ENCODE measurements at places on chromosomes 3 and 15.

DNA sequence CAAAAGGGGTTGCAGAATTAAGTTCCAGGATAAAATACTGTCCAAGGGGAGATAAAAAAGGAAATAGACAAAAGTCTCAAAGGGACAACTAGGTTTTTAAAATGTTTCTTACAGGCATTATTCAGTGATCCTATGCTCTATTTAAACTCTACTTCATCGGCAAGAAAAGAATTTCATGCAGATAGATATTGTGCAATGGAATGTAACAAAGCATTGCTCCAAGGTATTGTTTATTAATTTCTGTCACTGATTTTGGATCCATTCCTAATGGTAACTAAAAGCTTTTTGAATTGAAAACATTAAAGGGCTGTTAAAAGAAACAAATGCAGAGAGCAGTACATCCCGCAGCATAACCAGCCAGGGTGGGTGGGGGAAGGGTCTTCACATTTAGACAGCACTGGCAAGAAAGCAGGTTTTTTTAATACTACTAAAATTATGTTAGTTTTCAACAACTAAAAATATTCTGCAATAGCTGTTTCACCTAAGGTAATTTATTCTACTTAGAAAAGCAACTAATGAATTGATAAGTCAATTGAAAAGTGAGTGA is 82.9 kb downstream of the THBS1 start:
- no peak for DNase-seq

DNA sequence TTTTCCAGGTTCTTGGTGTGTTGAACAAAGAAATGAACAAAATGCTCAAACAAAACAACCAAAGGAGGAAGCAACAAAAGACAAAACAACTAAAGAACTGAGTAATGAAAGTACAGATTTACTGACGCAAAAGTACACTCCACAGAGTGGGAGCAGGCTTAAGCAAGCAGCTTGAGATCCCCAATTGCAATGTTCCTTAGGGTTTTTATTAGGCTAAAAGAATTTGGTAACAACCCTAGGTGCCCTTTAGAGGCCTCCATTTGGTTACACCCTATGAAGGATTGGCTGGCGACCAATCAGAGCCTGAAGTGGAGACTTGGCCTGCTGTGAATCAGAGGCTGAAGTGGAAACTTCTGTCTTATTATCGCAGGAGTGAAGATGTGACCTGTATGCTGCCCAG is 243.4 kb upstream of the ATP10A start:
- DNase-seq: no peak

- DNase-seq: no peak
These were observed 1072.1 kb downstream of the PLOD2 start for GRCh38 chr3:145088917-145089316.

DNA sequence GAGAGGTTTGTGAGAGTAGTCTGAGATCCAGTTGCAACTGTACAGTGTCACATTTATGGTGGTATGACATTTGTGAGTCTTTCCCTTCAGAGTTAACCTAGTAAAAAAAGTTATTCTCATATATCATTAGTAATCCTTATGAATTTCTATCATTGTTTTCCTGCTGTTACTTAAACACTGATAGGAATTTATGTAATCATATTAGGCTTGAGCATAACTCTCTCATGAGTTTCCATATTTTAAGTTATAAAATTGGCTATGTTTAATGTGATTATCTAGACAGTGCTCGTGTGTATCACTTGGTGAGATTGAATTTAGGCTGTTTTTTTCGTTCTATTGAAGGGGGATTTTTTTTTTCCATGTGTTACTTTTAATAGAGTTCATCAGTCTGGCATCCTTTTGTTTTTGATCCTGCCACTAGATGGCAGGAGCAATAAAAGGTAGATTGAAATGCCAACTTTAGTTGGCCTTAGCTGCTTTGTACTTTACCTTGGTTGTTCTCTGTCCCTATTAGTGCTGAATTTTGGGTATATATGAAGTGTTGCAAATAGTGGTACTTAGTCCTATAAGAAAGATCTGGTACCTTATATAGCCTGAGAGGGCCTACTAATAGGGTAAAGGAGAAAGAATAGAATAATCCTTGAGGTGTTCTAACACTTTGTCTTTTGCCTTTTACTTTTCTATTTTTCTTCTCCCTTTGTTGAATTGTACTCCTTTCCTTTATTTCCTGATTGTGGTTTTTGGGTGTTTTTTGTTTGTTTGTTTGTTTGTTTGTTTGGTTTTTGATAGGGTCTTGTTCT is 17.9 kb downstream of the STT3B start:
- DNase-seq: peak; percentile 41

- DNase-seq: peak; percentile 64
These were observed 20.6 kb upstream of the PDE8A start for GRCh38 chr15:84961114-84961452.

Measured in ACHN (cell line).